ENCODE measurements at places on chromosomes 4 and X.
A peak's percentile ranks its signal among the peaks of the same experiment; 100 is the strongest.

DNA sequence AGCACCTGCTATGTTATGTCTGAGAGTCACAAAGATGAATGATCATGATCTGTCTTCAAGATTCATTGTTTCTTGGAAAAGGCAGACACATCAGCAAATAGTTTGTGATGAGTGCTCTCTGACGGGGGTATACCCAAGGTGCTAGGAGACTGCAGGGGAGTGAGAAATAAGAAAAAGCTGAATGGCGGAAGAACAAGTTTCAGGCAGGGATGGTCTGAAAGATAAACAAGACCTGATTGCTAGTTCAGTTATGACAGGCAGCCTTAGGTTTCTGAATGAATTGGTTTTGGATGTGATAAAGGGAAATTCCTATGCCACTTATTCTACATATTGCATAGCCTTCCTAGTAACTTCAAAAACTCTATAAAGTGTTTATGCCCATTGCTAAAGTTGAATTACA, 327.0 kb upstream of the DKK2 start:
- DNase-seq = no peak

DNA sequence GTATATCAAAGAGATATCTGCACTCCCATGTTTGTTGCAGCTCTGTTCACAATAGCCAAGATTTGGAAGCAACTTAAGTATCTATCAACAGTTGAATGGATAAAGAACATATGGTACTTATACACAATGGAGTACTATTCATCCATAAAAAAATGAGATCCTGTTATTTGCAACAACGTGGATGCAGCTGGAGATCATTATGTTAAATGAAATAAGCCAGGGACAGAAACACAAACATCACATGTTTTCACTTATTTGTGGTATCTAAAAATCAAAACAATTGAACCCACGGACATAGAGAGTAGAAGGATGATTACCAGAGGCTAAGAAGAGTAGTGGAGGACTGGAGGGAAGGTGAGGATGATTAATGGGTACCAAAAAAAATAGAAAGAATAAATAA, 14.2 kb downstream of the IQCM start:
- DNase-seq = no peak

DNA sequence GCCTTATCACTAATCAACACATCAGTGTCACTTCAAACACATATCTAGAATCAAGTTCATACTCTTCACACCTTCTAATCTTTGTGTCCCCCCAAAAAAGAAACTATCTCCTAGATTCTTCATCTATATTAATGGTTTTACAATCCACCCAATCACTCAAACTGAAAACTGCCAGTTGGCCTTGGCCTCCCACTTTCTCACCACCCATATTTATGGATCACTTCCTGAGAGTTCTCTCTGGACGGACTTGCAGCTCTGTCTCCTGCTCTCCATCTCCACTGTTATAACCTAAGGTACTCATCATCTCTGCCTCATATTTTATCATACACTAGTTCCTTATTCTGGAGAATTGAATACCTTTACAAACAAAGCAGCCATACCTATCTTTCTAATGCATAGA, 106.1 kb upstream of the ATOH1 start:
- DNase-seq = no peak

GRCh38 chr4:37799941-37800554, 26.4 kb upstream of the PGM2 start:
- DNase-seq = no peak

DNA sequence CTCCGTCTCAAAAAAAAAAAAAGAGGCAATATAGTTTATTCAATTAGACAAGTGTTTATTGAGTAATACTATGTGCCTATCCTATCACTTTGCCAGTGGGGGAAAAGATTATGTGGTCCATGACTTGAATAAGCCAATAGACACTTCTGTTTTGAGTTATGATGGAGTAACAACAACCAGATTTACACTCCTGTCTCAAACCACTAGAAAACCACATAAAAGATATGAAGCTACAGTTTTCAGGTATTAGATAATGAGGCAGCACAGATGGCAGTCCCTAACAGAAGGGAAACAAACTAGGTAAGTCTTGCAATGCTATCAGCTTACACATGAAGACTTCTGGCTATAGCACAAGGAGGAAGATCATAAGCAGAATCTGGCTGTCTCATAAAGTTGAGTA, 22.5 kb downstream of the NFXL1 start:
- no peak for DNase-seq

DNA sequence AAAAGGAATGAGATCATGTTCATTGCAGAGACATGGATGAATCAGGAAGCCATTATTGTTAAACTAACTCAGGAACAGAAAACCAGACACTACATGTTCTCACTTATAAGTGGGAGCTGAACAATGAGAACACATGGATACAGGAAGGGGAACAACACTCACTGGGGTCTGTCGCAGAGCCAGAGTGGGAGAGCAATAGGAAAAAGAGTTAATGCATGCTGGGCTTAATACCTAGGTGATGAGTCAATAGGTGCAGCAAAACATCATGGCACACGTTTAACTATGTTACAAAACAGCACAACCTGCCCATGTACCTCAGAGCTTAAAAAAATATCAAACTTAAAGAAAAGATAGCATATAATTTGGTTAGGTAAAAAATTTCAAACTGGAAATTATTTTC, 281.4 kb downstream of the PABPC4L start:
- no peak for DNase-seq

DNA sequence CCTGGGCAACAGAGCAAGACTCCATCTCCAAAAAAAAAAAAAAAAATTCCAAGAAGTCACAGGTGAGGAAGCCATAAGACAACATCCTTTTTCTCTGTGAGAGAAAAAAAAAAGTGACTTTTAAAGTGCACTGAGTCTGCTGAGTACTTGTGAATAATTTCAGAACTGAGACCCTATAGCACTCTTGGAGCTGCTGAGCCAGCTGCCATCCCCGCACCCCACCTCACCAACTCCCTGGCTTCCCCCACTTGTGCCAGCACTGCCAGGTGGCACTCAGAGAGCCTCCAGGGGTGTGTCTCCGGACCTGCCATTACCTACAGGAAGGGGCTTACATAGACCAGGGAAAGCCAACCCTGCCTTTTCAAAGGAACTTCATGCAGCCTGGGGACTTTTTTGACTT, 39.2 kb upstream of the HS3ST1 start:
- DNase-seq = no peak

GRCh38 chr4:162957521-162958143, 209.1 kb downstream of the NAF1 start:
- DNase-seq = no peak

DNA sequence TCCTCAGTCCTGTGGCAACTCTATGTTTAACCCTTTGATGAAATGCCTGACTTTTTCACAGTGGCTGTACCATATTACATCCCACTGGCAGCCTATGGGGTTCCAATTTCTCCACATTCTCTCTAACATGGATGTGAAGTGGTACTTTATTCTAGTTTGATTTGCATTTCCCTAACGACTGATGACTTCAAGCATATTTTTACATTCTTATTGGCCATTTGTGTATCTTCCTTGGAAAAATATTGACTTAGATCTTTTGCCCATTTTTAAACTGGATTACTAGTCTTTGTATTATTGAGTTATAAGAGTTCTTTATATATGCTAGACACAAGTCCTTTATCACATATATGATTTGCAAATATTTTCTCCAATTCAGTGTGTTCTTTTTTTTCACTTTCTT, 2.1 kb upstream of the RAB39B start:
- DNase-seq = no peak

- DNase-seq = no peak
These were observed 4.3 kb upstream of the TLR6 start for GRCh38 chr4:38860788-38861424.

DNA sequence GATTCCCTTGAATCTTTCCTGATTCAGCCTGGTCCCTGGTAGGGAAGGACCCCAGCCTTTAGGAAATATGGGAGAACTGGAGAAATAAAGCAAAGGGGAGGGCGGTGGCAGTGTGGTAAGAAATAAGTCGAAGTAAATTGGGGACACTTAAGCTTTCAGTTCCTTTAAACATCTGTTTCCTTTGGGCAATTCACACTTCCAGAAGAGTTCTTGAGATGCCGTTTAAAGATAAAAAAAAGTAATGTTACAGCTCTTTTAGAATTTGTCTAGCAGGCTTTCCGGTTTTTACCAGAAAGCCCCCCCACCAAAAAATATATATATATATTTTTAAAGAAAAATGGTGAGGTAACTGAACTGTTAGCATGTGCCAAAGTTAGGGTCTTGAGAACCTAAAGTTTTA, 46.6 kb downstream of the TSPAN7 start:
- no peak for DNase-seq

DNA sequence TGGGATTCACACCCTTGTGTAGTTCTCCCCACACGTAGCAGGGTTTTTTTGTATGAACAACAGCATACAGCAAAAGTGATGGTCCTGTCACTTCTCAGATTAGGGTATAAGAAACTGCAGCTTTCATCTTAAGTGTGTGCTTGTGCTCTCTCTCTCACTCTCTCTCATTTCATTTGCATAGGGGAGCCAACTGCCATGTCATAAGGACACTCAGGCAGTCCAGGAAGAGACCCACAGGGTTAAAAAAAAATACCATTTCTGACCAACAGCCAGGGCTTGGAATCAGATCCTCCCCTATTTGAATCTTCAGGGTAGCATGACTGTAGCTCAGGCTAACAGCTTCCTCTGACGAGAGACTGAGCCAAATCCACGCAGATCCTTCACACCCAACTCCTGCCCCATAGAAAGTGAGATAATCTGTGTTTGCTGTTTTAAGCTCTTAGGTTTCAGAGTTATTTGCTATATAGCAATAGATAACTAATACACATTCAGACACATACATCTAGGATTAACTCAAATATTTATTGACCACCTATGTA, 331.2 kb downstream of the PAPSS1 start:
- no peak for DNase-seq

DNA sequence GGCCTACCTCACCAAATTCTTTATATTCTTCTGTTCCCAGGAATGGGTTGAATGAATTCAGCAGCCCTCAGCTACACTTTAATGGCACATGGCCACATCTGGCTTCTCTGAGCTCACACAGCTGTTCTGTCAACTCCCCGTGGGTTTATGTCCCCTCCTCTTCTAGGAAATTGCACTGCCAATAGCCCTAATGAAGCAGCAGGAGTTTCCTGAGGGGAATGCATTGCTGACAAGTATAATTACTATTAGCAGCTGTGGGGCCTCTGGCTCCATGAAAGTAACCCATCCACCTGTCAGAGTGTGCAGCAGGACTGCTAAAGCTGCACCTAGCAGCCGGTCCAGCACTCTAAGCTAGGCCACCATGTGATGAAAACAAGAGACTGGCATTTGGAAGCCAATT, 50.3 kb downstream of the FTHL17 start:
- no peak for DNase-seq

DNA sequence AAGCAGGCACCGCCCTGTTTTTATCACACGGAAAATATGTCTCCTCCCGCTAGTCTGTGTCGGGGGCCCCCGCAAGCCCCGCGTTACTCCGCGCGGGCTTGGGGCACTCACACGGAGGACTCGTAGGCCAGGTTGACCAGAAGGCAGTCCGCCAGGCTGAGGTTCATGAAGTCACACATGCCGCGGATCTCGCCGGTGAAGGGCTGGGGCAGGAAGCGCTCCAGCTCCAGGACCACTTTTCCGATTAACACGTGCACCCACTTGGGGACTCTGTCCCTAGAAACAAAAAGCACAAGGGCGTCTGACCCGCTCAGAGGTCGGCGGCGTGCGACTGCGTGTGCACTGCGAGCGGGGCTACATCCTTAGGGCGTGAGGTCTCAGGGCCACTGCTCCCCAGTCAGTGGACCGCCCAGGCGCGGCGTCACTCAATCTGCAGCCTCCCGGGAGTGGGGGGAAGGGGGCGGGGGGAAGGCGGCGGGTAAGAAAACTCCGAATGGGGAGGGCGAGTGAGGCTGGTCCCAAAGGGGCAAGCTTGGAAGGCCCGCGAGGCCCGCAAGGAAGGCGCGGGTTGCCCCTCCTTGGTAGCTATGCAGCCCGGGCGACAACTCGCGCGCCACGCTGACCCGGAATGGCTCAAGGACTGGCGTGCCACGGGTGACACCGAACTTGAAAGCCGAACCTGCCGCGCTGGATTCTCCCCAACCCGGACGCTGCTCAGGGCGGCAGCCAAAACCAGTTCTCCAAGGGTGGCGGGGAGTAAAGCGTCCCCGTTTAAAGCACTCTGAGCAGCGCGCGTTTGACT, 722 bp downstream of the NAAA start:
- DNase-seq = peak; percentile 52

DNA sequence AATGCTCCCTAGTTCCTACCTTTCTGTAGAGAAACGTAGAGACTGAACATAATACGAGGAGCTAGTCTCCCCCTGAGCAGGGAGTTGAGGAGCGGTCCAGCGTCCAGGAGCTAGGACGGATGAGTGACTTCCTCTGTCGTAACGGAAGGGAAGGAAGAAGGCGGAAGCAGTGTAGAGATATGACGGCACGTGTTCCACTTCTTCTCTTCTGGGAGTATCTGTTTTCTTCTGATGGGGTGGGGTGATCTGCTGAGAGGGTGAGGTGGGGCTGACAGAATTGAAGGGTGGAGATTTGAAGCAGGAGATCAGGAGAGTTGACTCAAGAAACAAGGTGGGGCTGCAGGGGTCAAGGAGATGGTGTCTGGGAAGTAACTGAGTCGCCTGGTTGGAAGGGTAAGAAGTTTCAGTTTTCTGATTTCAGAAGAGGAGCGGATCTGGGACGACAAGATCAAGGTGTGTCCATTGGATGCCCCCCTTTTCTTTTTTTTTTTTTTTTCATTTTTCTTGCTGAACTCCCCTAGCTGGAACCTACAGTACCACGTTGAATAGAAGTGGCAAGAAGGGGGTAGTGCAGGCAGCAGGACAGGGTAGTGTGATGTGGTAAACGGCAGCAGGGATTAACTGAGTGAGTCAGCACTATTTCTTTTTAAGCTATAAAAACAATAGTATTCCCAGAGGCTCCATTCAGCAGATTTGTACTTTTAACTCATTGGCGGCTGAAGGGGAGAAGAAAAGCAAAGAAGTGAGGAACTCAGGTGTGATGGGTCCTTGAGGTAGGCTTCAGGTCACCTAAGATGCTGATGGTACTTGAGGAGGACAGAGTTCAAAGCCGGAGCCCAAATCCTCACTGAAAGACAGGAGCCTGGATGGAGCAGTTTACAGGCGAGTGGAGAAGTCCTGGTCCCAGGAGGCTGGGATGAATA, 50.8 kb upstream of the SETD7 start:
- peak; percentile 60 for DNase-seq

All from astrocyte of the spinal cord (primary cell).